Activated T-cell treated with anti-CD3 and anti-CD28 coated beads for 1 hour (primary cell): ENCODE measurements at places on chromosomes 11 and 22.

GRCh38 chr11:85627332-85627997, at the start of gene DLG2:
Gene DLG2, minus strand, starts transcription at chr11:85627344.
- no peak for DNase-seq

- peak; percentile 69 for DNase-seq
Observed at GRCh38 chr11:68003846-68004550, at the start of gene UNC93B1. Gene UNC93B1, minus strand, starts transcription at chr11:68004097. Its CDS starts 54 bp downstream, at chr11:68004043.

GRCh38 chr11:128476729-128477128, 110.6 kb downstream of the ETS1 start:
- peak; percentile 49 for DNase-seq

DNA sequence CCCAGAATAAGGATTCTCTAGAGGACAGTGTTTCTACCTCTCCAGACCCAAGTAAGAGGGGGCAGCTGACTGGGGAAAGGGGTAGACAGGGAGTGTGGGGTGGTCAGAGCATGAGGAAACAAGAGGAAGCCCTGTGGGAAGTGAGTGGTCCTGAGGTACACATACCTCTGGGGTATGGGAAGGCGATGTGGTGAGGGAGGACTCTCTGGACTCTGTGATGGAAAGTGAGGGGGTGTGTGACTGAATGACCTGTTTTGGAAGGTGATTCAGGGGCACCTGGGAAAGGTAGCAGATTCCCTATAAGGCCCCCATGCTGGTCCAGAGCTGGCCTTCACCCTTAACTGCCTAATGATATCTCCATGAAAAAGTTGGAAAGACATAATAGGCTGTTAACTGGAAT, 80.1 kb downstream of the DEPDC5 start:
- DNase-seq: no peak

DNA sequence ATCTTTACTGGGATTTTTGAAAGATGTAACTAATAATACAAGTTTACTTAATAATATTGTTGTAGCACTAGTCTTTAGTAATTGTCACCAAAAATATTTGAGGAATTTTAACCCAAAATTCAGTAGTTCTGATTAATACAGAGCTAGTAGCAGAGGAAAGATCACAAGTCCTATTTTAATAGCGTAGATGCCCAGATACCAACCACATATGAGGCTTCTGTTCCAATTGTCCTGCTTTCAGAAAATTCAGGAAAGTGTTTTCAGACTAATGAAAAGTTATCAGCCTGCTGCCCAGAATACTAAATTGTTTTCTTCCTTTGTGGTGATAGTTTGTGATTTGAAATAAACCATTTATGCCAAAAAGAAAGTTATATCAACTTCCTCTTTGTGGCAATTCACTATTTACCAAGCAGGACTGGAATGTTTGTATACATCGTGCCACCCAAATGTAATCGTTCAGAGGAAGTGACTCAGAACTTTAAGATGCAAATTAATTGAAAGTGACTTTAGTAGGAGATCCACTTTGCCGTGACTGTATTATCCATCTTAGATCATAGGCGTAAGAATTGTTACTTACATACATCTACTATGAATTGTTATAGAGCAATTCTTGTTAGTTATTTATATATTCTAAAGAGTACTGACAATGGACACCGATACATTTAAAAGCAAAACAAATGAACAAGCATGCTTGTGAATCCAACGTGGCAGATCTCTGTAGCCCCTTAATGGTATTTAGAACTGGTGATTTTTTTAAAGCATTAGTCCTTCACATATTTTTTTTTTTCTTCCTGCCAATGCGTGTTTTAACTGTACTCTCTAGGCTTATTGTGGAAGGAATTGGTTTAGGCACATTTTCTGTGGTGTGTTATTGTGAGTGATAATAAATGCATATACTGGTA, 231.0 kb downstream of the DDX10 start:
- DNase-seq: no peak

GRCh38 chr22:49329636-49330035, 498.0 kb downstream of the BRD1 start:
- DNase-seq: no peak

DNA sequence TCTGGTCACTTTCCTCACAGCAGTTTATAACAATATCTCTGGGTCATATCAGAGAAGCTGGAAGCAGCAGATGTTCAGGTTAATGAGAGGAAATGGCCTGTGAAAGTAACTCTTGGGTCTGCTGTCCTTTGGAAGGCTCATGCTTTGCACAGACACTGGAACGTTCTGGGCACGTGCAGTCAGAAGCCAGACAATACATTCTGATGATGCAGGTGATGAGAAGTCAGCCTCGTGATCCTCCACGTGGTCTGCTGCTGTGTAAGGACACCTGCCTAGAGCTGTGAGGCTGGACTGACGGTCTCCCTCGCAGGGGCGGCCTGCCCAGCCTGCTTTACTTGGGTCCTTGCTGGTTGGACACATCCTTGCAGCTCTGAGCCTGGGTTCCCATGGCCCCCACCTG, 18.8 kb upstream of the ADORA2A start:
- no peak for DNase-seq

GRCh38 chr22:36378869-36379217, 8.9 kb downstream of the MYH9 start:
- DNase-seq: no peak

GRCh38 chr11:7759010-7759409, 37.7 kb downstream of the OR5P2 start:
- no peak for DNase-seq

- no peak for DNase-seq
Observed at GRCh38 chr11:33544593-33545373, 155.8 kb downstream of the C11orf91 start.

DNA sequence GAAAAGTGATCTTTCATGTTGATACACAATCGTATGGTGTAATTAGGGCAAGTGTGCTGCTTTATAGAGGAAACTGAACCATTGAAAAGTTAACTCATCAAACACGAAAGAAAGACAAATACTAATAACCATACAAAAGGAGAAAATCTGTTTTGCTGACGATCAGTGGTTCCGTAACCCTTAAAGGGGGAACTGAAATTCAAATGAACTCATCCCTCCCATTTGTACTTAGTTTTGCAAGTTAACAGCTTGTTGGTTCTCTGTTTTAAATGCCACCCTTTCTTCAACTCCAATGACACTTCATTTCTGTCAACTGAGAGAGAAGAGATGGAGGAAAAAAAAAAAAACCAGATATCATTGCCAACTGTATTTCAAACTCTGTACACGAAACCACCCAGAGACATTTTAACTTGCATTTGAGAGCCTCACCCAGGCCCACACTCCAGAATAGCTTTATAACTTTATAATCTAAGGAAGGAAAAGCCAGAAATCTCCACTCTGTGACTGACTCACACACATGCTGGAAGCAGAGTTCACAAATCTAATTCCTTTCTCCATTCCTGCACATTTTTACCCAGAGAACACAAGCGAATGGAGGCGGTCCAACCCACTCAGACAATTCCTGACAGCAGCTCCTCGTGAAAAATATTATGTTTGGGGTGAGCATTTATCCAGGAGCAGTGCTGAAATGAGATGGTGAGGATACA, 17.4 kb upstream of the CSNK2A3 start:
- no peak for DNase-seq

- DNase-seq: no peak
Observed at GRCh38 chr11:2666401-2666741, 33.4 kb downstream of the KCNQ1OT1 start.

GRCh38 chr22:37505989-37506388, 13.2 kb downstream of the CARD10 start:
- DNase-seq: no peak

- no peak for DNase-seq
Observed at GRCh38 chr11:107973641-107974040, 35.1 kb upstream of the CUL5 start.

DNA sequence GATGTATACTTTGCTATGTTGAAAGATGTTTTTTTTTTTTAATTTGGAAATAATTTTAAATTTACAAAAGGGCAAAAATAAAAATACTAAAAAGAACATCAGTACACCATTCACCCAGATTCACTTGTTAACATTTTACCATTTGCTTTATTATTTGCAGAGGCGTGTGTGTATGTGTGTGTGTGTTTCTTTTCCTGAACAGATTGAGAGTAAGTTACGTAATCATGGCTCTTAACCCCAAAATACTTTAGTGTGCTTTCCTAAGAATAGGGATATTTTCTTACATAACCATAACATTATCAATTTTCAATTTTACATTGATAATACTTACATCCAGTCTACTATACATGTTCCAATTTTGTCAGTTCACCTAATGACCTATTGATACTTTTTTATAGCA, 91.5 kb upstream of the HORMAD2 start:
- DNase-seq: no peak

- no peak for DNase-seq
Observed at GRCh38 chr11:130817330-130817944, 98.8 kb downstream of the SNX19 start.

- DNase-seq: no peak
Observed at GRCh38 chr11:97092823-97093222, 703.0 kb downstream of the JRKL start.

DNA sequence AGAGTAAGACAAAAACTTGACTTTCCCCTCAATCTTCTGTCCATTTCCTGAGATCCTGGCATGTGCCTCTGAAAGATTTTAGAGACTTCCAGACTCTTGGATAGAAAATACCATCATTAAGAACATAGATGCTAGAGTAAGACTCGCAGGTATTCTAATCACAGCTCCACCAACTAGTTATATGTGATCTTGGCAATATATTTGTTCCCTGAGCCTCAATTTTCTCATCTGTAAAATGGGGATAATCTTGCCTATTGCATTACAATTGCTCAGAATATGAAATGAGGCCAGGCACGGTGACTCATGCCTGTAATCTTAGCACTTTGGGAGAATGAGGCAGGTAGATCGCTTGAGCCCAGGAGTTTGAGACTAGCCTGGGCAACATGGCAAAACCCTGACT, 10.7 kb downstream of the RHOG start:
- DNase-seq: no peak

DNA sequence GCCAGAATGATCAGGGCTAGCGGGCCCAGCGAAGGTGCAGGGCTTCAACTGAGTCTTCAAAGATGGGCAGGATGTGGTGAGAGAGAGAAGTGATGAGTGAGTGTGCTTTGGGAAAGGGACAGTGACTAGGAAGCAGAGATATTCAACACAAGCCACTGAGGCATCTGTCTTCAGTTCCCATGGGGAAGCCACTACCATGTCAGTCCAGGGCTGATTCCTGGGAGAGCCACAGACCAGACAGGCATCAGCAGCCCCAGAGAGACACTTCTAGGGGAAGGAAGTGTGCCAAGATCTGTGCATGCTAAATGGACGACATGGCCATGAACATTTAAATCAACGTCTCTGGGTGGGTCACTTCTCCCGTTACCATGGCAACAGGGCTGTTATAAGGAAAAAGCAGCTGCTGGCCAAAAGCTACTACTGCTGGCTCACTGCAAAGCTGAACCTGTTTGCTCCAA, 28.5 kb downstream of the P4HA3 start:
- no peak for DNase-seq

- no peak for DNase-seq
Observed at GRCh38 chr11:99244613-99245012, 223.9 kb downstream of the CNTN5 start.
